HuH-7 (cell line): ENCODE measurements at places on chromosomes 6 and 20.

- DNase-seq = no peak
Observed at GRCh38 chr6:136464874-136465273, 85.3 kb downstream of the MAP7 start.

DNA sequence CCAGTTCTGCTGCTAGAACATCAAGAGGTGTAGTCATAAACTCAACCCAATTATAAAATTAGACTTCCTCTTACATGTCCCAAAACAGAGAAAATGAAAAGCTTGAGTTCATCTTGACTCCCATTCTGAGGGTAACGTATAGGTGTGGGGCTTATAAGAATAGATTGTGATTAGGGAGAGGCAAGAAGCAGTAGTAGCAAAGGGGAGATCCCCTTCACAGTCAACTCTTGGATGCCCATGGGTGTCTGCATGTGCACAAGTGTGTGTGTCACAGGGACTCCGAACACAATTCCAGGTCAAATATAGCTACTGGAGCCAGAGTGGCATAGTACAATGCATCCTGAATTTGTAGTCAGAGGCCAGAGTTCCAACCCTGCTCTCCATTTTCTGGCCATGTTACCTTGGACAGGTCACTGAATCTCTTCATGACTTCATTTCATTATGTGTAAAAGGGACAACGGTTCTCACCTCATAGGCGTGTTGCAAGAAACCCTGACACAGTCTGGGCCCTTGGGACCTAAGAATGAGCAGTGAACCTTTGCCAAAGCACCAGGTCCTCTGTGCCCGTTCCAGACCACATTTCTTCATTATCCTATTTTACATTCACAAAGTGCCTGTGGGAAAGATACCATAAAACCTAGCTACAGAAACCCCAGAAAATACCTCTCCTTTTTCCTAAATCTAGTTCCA is 11.8 kb downstream of the GSTA4 start:
- no peak for DNase-seq

- no peak for DNase-seq
Observed at GRCh38 chr6:46325561-46326530, 155.1 kb upstream of the ENPP5 start.

GRCh38 chr6:7183707-7184106 is 75.9 kb downstream of the RREB1 start:
- no peak for DNase-seq

DNA sequence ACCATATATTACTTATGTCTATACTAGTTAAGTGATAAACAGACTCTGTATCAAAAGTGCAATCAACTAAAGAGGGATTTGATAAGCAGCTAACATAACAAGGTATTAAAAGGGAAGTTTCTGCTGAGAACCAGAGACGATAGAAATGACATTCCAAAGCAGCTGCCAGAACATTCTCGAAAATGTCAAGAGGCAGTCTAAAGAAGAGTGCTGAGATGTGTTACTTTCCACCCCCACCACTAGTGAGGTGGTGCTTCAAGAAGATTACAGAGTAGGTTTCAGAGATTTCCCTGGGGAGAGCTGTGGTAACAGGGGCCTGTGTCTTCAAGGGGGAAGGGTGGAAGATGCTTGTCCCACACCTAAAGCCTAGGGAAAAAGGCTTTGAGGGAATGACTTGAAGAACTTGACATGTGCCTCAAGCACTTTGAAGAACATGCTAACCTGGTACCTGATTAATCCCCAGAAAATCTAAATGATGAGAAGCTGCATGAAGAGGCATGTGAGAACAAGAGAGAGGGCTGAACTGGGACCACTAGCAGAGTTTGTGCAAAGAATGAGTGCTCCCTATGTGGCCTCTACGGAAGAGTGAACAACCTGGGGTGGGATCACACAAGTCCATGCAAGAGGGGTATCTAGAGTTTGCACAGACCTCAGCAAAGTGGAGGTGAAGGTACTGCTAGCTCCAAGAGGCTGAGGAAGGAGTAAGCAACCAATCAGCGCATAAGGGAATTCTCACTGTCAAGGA is 5.0 kb downstream of the FAM184A start:
- no peak for DNase-seq

GRCh38 chr6:45148711-45149341 is 179.3 kb upstream of the RUNX2 start:
- DNase-seq = no peak

DNA sequence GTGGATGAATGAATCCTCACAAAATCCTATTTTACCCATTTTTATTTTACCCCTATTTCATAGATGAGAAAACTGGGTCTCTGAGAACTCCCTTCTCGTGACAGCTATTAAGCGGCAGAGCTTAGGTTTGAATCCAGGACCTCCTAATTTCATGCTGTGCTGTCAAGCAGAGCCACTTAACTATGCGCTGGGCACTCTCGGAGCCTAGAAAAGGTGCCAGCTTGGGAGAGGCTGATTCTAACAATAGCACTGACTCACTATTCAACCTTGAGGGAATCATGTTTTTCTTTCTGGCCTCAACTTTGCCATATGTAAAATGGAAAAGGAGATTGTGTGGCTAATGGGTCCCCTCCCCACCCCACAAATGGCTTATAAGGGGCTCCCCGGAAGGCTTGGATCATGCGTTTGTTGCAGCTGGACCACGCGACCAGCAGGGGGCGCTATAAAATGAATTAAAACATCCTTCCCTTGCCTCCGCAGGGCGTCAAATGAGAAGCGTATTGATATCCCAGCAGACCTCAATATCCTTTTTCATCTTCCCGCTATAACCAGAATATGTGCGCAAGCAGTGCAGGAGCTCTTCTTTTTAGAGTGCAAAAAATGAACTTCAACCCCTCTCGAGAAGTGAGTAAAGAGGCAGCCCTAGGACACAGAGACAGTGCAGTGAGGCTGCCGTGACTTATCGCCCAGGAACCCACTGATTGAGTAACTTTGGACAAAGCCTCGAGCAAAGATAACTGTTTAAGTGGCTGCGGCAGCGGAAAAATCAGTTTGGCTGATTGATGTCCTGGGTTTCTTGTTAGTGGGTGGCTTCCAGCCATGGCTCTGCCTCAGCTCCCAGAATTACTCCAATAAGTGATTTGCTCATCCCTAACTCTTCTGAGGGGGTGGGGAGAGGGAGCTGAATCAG is 12.8 kb upstream of the PDYN start:
- peak; percentile 66 for DNase-seq

DNA sequence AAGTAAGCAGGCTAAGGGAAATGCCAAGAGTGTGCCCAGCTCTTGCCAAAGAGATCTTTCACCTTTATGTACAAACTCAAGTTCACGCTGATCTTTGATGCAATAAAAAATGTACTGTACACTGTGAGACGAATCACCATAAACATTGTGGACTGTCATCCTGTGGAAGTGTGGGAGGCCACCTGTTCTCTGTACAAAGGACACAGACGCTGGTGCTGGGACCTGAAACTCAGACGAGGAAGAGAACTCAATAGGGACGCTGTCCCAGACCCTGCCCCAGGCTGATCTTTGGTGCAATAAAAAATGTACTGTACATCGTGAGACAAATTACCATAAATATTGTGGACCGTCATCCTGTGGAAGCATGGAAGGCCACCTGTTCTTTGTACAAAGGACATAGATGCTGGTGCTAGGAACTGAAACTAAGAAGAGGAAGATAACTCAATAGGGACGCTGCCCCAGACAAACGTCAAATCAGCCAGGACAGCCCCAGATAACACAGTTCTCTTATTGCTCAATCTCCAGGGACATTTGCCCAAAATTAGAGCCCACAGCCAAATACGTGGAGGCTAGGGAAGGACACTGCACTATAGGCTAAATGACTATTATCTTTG is 312.7 kb upstream of the SGK1 start:
- peak; percentile 33 for DNase-seq

GRCh38 chr6:67131827-67132226 is 1424.8 kb upstream of the EYS start:
- no peak for DNase-seq

DNA sequence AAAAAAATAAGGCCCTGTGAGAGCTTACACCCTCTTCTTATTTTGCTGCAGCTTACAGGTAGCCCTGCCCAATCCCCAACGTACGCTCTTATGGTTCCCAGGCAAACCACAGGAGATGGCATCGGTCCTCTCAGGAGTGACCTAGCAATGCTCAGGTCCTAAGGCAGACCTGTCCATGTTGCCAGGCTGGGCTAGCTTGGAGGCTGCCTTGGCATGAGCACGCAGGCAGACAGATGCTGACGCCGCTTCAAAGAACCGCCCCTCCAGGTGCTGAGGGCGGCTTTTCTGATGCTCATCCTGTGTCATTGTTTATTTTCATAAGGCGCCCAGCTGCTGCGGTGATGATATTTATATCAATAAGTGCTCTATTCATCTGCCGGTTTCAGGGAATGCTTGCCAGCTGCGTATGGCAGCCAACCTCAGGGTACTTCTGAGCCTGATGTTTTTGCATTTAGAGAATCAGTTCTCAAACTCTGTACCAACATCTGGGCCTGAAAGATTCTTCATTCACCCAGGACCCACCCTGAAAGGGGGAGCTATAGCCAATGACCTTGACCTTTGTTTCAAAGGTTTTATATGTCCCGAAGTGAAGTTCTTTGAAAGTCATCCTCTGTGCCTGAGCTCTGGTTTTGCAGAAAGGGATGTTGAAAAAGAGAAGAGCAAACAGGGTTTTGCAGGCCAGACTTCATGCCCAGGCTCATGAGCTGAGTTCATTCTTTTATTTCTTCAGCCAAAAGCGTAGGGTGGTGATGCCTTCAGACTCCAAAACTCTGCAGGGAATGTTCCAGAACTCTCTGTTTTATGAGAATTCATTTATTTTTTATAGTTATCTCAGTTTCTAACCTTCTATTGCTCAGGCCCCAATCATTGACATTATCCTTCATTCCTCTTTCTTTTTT is 475.6 kb upstream of the CHD6 start:
- DNase-seq = no peak

DNA sequence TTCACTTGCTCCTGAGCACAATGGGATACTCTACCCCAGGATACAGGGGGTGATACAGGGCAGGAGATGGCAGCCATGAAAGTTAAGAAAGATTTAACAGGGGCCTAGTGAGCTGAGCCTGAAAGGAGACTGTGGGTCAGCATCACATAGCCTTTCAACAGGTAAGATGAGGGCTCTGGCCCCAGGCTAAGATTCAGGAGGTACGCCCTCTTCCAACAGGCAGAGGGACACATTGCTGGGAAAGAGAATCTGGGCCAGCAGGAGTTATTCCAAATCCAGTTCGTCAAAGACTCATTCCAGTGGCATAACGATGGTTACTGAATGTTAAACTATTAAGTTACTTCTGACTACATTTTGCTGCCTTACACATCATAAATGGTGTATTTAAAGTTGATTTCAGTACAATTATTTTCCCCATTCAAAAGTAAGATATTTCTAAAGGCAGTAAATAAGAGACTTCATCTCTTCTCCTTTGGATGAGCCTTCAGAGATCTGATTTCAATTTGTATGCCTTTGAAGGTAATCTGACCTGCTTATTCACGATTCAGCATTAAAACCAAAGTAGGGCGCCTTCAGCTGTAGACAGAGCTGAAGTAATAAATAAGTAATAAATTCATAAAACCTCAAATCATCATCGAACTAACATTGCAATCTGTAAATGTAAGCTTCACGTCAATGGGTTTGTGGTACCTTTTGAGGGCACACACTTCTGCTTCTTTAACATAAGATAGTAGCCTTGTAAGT is 62.4 kb downstream of the HS3ST5 start:
- no peak for DNase-seq

DNA sequence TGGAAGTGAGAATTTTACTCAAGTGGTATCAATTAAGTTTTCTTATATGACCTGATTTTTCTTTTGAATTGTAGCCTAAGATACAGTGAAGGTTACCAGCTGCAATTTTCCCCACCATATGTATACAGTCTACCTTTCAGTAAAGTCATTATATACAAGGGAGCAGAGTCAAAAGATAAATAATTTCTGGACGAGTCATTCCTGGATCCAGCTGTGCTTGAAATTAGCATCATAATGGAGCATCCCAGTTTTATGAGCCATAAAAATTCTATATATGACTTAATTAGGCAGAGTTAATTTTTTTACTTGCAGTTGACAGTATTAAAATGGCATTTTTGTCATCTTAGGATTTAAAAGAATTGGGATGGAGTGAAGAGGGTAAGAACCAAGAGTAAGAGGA is 1008.4 kb downstream of the PHF3 start:
- no peak for DNase-seq

DNA sequence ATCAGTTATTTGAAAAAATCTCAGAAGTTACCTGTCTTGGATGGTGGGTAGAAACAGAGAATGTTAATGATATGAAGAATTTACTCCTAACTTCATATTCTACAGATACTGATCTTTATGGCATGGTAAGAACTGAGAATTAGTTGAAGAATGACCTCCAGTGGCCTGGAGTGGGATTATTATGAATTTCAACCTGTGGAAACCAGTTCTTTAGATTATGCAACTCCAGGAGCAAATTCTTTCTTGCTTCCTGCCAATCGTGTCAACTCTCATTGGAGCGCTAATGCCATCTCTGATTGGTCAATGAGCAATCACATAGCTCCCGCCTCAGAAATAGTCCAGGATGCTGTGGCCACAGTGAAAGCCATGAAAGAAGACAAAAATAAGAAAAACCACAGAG is 40.6 kb downstream of the LYRM2 start:
- peak; percentile 86 for DNase-seq

GRCh38 chr6:75818098-75818855 is 69.2 kb downstream of the MYO6 start:
- no peak for DNase-seq

- no peak for DNase-seq
Observed at GRCh38 chr6:94862112-94862511, 715.2 kb upstream of the MANEA start.

GRCh38 chr6:55492259-55492658 is 86.7 kb downstream of the HMGCLL1 start:
- no peak for DNase-seq

- DNase-seq = no peak
Observed at GRCh38 chr6:154740658-154741057, 7.4 kb downstream of the SCAF8 start.

GRCh38 chr20:38551056-38551626 is 29.9 kb upstream of the ADIG start:
- no peak for DNase-seq

- no peak for DNase-seq
Observed at GRCh38 chr6:38686270-38687042, 16.5 kb downstream of the GLO1 start.
